ENCODE measurements at places on chromosomes 4 and X.

DNA sequence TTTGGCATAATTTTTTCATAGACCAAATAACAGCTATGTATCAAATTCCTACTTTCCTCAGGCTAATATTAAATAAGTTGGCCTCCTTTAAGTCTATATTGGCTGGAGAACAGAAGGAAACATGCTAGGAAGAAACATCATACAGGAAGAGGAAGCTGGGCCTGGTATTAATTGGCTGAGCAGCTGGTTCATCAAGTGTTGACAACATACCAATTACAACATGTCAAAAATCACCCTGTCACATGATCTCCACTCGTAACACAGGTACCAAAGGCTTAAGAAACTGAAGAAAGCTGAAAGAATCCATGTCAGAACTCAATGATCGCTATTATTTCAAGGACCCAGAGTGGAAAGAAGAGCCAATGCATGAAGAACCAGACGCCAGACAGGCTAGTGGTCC lies 10.5 kb downstream of the WDFY3 start:
- DNase-seq, result no peak

DNA sequence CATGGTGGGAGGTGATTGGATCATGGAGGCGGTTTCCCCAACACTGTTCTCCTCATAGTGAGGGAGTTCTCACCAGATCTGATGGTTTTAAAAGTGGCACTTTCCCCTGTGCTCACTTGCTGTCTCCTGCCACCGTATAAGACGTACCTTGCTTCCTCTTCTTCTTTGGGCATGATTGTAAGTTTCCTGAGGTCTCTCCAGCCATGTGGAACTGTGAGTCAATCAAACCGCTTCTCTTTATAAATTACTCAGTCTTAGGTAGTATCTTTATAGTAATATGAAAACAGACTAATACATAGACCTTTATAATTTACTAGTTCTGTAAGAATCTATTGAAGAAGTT lies 82.5 kb upstream of the PITX2 start:
- DNase-seq, result no peak

- DNase-seq, result no peak
Measured at GRCh38 chr4:74464291-74464690, 19.4 kb downstream of the AREG start.

DNA sequence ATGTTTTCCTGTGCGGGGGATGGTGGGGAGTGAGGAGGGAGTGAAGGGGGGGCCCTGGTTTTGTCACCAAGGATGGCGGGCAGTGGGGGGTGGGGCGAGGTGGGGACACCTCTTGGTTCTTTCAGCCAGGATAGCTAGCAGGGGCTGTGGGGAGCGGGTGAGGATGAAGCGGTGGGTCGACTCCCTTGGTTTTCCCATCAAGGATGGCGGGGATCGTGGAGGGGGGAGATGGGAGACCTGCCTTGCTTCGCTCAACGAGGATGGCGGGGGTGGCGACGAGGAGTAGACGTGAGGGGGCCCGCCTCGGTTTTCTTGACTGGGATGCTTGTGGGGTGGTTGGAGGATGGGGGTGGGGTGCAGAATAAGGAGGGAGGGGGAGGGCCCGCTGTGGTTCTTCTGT lies 643 bp downstream of the FHL1 start:
- DNase-seq, result no peak

DNA sequence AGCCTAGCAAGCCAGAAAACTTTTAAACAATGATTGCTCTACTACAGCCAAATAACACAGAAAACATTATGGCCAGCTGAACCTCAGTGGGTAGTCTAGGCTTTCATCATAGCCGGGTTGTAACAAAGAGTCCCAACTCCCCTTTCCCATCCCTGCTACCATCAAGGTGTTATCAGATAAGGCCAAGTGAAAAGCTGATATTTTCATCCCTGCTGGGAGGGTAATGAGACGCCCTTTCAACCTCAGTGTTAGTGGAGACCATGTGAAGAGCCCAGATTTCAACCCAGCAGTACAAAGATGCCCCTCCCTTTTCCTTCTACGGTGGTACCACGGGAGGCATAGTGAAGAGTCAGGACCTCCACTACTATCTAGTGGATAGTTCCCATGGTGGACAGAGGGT lies 433.7 kb downstream of the GPM6A start:
- no peak for DNase-seq

DNA sequence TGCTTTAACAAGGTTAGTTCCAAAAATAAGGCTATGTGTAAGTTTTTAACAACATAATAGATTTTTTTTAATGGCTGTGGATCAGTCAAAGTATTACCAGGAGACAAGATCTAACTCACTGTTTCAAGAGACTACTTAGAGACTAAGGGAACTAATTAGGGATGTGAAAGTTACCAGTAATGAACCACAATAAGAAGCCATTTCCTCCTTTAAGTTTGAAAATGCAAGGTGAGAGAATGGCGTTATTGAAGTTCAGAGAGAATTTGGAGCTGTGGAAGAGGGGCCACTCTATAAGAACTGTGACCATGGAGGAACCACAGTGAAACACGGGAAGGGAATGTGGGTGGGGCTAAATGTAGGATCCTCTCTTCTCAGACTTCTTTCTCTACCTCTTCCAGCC lies 624.2 kb downstream of the GLUD2 start:
- DNase-seq, result no peak
